ENCODE measurements at places on chromosomes 2 and 18. TPM values are rescaled to one million over a fixed set of nuclear protein-coding genes. Genes with fewer than 3 reads are reported as not detected.

- H3K27ac ChIP-seq = peak overlapping the region; percentile 36
- no peak for DNase-seq
- H3K4me3 ChIP-seq = peak overlapping the region; percentile 32
- H3K4me1 ChIP-seq = peaks cover 13% of the 10 kb centered on the region
- H3K27me3 ChIP-seq = no peaks in the 10 kb centered on the region
- H3K36me3 ChIP-seq = peaks cover 1% of the 10 kb centered on the region
Observed at GRCh38 chr2:241772063-241772499, 4.5 kb upstream of the GAL3ST2 start.

DNA sequence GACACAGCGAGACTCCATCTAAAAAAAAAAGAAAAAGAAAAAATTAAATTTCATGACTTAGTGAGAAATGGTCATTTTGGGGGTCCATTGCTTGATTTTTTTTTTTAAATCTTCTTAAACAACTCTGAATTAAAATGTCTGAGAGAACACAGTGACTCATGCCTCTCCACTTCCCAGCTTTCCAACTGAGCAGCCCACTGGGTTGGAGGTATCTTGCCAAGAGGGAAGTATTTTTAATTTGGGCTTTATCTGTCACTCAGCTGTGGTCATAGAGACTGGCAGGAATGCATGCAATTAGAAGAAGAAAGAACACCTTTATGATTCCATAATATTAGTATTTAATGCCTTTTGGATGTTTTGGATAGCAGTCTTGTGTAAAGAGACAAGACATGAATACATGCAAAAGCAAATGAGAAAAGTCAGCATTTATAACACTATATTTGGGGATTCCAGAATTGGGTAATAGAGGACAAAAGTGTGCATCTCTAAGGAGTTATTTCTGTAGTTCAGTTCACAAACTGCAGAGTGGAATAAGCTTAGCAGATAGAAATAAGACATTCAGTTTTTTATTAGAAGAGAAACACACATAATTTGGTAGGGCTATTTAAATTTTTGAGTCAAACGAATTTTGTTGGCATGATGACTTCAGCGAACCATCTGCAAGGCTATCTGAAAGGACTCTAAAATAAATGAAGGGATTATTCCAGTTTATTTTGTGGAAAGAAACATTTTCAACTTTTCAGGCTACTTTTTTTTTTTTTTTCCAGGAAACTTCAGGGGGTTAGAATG, 254.8 kb downstream of the TGIF1 start:
- H3K27me3 ChIP-seq = peaks cover 28% of the 10 kb centered on the region
- H3K4me3 ChIP-seq = no peak overlapping the region
- H3K36me3 ChIP-seq = no peaks in the 10 kb centered on the region
- H3K4me1 ChIP-seq = no peaks in the 10 kb centered on the region
- H3K27ac ChIP-seq = no peak overlapping the region

GRCh38 chr2:222136106-222136630, 162.6 kb downstream of the PAX3 start:
- H3K27me3 ChIP-seq = no peaks in the 10 kb centered on the region
- H3K4me1 ChIP-seq = no peaks in the 10 kb centered on the region
- H3K4me3 ChIP-seq = no peak overlapping the region
- no peak for DNase-seq

REG1A gene
- not detected for total RNA-seq

SLC8A1 gene
- 1.9 TPM for total RNA-seq

INPP5D gene
- 64.8 TPM for total RNA-seq
